ENCODE measurements at places on chromosomes 13 and 19.
A peak's percentile ranks its signal among the peaks of the same experiment; 100 is the strongest.

DNA sequence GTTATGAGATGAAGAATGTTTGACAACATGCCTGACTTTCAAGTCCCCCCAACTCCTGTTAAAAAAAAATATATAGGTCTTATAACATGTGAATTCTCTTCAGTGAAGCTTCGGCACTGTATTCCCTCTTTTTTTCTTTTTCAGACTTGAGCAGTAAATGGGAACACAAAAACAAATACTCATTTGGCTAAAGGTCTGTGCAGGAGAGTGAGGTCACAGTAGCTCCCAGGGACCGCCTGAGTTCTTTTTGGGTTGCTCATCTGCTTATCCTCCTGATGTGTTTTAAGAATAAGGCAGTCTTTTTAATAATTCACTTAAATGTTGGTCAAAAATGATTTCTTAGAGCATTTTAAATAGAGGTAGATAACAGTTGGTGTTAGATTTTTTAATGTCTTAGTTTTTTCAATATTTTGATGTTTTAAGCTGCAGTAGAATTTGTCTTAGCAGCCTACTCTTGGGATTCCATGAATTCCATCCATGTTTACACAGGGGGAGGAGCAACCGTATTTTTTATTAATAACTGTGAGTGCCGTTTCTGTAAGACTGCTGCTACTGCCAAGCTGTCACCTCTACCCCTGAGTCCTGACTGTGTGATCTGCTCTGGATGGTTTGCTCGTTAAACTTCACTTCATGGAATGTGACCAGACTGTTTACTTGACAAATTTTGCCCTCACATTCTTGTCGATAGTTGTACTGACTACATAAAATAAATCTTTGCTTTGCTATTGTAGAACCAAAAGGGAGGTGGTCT is 14.9 kb downstream of the HNRNPM start:
- peak; percentile 78 for DNase-seq

DNA sequence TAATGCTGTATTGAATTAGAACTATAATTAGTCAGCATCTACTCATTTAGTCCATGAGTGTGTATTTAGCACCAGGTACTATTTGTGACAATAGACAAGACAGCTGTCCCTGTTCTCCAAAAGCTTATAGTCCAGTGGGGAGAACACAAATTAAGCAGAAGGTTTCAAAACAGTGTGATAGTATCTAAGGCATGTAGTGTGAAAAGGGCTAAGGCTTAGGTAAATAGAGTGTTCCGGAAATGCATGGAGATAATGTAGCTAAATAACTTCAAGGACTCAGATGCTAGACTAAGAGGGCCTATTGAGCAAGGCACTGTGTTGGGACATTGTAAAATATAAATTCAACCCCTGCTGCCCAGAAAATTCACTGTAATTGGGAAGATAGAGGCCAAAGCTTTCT is 144.1 kb upstream of the MIR17HG start:
- no peak for DNase-seq

DNA sequence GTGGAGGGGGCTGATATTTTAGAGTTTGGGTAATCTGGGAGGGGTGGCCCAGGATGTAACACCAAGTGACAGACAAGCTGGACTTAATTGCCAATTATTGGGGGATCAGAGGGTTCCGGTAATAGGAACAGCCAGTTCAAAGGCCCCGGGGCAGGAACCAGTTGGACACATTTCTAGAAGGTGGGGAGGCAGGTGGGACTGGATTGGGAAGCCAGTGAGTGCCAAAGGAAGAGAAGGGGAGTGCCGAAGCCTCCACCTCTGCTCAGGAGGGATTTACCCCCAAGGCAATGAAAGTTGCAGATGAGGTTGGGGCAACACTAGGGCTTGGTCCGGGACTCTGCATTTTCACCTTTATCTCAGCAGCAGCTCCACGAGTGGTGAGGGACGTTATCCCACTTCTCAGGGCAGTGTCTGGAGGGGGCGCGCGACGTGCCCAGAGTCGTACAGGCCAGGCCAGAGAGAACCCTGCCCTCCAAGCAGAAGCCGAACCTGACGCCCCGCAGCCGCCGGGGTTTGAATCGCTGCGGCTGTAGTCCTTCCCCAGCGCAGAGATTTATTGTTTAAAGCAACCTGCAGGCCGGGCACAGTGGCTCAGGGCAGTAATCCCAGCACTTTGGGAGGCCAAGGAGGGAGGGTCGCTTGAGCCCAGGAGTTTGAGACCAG is 5.7 kb upstream of the JUND start:
- DNase-seq: no peak

DNA sequence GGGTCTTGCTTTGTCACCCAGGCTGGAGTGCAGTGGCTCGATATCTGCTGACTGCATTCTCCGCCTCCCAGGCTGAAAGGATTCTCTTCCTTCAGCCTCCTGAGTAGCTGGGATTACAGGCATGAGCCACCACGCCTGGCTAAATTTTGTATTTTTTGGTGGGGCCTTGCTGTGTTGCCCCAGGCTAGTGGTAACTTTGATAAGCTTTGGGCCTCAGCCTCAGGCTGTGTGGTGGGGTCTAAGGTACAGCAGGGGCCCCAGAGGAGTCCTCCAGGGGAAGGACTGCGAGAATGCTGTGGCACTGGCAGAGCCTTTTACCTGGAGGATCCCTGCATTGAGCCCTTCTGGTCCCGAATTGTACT is 7.2 kb downstream of the DOT1L start:
- no peak for DNase-seq

DNA sequence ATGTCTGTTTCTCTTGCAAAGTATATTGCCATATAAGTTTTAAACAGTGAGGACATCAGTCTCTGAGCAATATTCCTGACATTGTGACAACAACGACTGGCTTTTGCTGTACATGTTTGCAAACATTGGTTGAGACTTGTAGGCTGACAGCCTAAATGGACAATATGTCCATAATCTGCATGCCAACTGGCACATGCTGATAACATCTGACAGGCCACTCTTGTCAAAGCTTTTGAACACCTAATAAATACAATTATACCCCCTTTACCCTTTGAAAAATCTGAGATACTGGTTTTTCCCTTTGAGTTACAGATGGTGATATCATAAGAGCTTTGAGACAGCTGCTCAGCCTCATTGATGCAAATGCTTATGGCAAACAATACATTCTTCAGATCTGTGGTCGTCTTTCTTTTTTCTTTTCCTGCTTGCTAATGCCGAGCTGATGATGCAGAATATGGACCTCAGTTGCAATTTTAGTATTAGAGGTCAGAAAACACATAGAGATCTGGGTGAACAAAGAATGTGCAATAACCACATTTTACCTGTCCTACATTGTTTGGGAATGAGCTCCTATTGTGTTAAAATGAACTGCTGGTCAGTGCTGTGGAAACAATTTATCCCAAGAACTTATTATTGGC is 114.9 kb downstream of the RFC3 start:
- DNase-seq: no peak

- peak; percentile 75 for DNase-seq
These were observed 47.4 kb downstream of the COG3 start for GRCh38 chr13:45512098-45512496.

DNA sequence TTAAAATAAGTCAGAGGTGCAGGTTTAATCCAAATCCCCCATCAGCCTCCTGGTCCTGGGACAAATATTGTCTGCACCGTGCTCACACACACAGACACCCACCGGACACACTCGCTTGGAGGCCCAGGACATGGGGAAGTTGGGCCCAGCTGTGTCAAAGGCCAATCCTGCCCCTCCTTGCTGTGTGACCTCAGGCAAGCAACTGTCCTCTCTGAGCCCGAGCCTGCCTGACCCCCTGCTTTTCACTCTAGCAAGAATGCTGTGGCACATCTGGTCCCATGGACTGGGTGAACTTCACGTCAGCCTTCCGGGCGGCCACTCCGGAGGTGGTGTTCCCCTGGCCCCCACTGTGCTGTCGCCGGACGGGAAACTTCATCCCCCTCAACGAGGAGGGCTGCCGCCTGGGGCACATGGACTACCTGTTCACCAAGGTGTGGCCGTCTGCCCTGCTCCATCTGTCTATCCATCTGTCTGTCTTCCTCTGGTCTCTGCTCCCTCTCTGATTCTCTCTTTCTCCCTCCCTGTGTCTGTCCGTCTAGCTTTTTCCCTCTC is 9.3 kb downstream of the UPK1A start:
- no peak for DNase-seq

Data from ELR (cell line).